ENCODE measurements at places on chromosomes 2 and 18. TPM values are rescaled to one million over a fixed set of nuclear protein-coding genes. Genes with fewer than 3 reads are reported as not detected.

NETO1 gene
- 5.5 TPM for total RNA-seq

PKDCC gene
- total RNA-seq, result 959 TPM

EN1 gene
- 0.39 TPM for total RNA-seq

DNA sequence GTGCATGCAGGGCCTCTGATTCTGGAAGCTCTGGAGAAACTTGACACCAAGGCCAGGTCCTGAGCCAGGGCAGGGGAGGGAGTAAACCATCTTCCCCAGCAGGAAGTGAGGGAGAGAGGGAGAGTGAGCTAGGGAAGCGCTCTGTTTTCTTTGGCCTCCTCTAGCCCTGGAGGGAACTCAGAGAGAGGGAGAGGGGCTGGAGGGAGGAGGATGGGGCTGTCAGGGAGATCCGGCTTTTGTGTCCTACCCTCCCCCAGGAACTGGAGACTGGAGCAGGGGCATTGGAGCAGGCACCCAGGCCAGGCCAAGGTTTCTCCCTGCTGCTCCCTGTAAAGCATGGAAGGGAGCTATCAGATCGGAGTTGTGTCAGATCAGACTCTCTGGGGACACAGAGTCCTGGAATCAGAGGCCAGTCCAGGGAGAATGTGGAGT, 22.7 kb upstream of the PKDCC start:
- no peak for DNase-seq
- peak overlapping the region; percentile 19 for H3K27ac ChIP-seq

DNA sequence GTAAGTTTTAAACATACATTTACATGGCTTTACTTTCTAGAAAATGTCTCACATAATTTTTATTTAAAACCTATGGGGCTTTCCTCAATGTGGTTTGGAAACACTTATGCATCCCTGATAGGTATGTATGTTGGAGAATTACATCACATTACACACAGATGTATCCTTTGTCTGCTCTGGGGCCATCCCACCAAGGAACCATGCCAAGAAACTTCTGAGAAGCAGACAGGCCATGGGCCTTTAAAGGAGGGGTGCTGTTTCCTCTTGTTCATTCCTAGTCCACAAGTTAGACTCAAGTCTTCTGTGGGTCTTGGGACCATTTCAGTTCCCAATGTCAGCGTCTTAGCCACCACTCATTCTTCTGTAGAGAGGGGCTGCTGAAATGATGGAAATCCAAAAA, 162.0 kb upstream of the SETBP1 start:
- no peaks in the 10 kb centered on the region for H3K27me3 ChIP-seq
- H3K4me1 ChIP-seq, result no peaks in the 10 kb centered on the region
- H3K27ac ChIP-seq, result no peak overlapping the region
- no peak for DNase-seq

DNA sequence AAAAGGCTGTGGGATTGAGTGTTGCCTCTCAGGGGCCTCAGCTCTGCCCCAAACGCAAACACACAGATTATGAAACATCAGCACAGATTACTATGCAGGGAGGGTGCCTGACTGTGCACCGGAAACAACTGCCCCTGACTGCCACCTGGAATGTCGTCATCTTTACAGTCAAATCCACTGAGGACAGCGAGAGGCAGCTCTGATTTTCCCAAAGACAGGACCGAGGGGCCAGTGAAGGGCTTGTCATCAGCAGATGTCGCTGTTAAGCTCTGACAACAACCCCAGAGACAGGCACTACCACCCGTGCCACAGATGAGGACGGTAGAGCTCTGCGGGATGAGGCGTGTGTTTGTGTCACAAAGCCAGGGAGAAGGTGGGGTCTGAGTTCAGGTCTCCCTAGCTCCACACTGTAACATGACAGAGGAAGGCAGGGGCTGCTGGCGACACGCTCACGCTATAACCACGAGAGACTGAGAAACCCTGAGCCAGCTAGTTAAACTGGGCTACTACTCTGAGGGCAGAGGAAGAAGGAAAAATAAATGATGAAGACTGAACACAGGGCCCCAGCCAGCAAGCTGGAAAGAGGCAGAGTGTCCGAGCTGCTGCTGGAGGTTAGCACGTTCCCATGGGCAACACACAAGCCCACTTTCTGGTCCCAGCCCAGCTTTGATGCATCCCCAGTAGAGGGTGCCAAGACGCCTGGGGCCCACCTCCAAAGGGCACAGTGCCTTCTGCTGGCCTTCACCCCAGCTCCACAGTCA, 47.0 kb downstream of the PARD6G start:
- DNase-seq, result peak; percentile 40
- peaks cover 2% of the 10 kb centered on the region for H3K36me3 ChIP-seq
- peak overlapping the region; percentile 92 for H3K27ac ChIP-seq
- H3K4me3 ChIP-seq, result peak overlapping the region; percentile 53
- peaks cover 1% of the 10 kb centered on the region for H3K27me3 ChIP-seq
- H3K4me1 ChIP-seq, result peaks cover 45% of the 10 kb centered on the region

- no peak overlapping the region for H3K4me3 ChIP-seq
- peaks cover 3% of the 10 kb centered on the region for H3K27me3 ChIP-seq
- DNase-seq, result no peak
- peaks cover 12% of the 10 kb centered on the region for H3K4me1 ChIP-seq
These were observed 141.5 kb downstream of the SPHKAP start for GRCh38 chr2:228039752-228040534.

DNA sequence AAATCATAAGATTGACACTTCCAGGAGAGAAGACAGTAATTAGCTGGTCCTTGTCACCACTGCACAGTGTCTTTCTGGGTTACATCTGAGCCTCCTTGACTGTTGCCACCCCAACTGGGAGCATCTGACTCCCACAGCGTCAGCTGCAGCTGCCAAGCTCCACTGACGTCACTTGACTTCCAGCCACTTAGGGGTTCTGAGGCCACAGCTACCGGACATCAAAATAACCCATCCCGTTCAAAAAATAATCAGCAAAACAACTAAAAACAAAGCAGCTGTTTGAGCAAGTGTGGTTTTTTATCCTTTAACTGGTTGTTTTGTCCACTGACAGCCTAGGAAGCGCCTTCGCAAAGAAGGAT, 206.5 kb upstream of the AGAP1 start:
- no peaks in the 10 kb centered on the region for H3K27me3 ChIP-seq
- no peak overlapping the region for H3K27ac ChIP-seq
- no peaks in the 10 kb centered on the region for H3K36me3 ChIP-seq

- no peak for DNase-seq
- H3K4me1 ChIP-seq, result no peaks in the 10 kb centered on the region
- no peak overlapping the region for H3K4me3 ChIP-seq
These were observed 402.8 kb downstream of the CLIP4 start for GRCh38 chr2:29518010-29518409.

All from glutamatergic neuron (in vitro differentiated cells).